ENCODE measurements at places on chromosomes 3 and 15. TPM values are rescaled to one million over a fixed set of nuclear protein-coding genes. Genes with fewer than 3 reads are reported as not detected.
A peak's percentile ranks its signal among the peaks of the same experiment; 100 is the strongest.

DNA sequence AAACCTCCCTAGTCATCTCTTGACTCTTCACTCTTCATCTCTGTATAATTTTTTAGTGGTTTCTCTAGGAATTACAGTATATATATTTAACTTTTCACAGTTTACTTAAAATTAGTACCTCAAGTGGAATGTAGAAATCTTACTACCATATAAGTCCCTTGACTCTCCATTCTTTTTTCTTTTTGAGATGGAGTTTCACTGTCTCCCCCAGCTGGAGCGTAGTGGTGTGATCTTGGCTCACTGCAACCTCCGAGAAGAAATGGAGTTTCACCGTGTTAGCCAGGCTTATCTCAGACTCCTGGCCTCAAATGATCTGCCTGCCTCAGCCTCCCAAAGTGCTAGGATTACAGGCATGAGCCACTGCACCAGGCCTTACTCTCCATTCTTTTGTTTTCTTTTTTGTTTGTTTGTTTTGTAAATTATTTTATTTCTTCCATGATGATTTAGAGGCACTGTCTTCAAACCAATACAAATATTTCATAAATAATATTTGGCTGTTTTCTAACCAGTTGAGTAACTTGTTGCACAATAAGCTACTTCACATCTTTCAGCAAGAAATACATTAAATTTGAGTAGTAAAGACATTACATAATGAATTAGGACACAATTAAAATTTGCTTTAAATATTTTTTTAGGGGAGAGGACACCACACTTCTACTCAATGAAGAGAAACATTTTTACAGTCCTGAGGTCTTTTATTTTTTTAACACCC lies 144.8 kb downstream of the RBPMS2 start:
- DNase-seq: peak; percentile 63

Gene ATP13A5
- total RNA-seq: not detected

Gene IMPG2
- 0.33 TPM for total RNA-seq

- DNase-seq: no peak
Measured at GRCh38 chr3:37992271-37993066, 1.9 kb downstream of the VILL start.

Gene ATP10A
- 12.7 TPM for total RNA-seq

DNA sequence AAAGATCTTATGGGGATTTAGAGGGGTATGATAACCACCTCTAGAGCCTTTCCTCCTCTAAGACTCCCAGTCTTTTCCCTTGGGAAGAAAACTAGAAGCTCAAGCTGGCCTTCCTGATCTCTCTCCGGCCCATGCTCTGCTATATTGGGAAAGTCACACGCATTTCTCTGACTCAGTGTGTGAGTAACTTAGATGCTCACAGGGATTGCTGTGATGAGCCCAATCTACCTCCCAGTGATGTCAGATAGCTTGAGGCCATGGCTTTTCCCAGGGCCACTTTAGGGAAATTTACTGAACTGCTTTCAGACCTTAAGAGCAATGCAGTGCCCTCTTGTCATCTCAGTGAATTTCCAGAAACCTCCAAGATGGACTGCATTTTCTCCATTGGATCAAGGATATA lies 8.6 kb upstream of the ST8SIA2 start:
- DNase-seq: peak; percentile 41

Gene CCRL2
- 0.26 TPM for total RNA-seq

DNA sequence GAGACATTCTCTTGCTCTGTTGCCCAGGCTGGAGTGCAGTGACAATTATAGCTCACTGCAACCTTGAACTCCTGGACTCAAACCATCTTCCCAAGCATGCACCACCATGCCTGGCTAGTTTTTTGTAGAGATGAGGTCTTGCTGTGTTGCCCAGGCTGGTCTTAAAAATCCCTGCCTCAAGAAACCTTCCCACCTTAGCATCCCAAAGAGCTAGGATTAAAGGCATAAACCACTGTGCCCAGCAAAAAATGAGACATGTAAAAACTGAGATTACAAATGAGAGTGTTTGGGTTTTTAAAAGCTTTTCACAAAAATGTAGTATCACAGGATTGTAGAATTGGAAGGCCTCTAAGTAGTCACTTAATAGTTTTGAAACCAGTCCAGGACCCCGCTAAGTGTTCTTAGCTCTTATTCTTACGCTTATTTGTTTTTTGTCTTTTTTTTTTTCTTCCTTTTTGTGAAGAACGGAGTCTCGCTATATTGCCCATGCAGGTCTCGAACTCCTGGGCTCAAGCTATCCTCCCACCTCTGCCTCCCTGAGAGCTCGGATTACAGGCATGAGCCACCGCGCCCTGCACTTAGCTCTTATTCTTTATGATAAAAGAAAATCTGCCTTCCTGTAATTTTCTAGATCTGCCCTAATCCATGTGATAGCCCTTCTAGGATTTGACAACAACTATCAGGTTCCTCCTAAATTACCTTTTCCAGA lies 31.5 kb downstream of the KLHL18 start:
- no peak for DNase-seq

GRCh38 chr3:30729512-30729911 lies 123.1 kb downstream of the TGFBR2 start:
- DNase-seq: no peak

DNA sequence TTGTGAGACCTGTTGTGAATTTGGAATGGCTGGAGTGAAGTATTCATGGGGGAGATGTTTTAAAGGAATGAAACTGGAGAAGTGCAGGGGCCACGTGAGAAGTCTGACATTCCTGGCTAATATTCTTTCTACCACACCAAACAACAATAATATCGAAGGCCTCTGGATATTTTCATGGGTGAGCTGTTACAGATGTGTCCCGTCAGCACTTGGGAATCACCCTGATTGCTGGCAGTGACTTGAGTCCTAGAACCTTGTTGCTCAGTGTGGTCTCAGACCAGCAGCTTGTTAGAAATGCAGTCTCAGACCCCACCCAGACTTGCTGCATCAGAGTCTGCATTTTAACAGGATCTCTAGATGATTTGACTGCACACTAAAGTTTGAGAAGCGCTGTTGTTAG lies 113.8 kb downstream of the ITPR1 start:
- DNase-seq: no peak

Gene HRG
- not detected for total RNA-seq

DNA sequence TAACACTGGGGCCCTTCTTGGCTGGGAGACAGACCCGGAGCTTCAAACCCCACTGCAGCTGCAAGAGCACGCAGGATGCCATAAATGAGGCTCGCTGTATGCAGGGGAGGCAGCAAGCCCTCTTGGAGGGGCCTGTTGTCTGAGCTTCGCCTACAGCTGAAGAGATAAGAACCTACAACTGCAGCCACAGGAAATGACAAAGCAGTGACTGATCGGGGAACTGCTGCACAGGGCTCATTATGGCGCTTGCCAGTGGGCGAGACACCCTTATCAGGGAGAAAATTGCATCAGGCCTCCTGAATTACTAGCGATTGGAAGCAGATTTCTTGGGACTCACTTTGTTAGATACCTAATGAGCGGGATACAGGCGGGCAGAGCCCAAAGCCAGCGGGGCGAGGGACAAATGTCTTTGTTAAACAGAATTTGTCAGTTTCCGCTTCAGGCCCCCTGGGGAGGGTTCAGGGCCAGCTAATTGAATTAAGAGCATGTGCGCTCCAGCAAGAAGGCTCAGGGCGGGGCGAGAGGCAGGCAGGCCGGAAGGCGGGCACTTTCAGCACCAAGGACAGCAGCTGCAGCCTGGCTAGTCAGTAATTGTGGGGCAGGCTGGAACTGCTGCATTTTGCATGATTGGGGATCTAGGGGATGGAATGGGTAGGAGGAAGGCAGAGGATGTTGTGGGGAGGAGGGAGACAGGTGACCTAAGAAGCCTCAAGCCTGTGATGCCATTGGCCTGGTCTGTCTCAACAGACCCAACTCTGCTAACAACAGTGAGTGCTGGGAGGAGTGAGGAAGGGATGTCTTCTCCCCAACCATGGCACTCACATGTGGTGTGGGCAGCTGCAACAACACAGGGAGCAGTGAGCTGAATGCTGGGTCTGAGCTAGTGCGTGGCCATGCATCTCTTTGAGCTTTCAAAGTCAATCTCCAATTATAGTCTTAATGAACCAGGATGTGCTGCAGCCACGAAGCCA lies 55.3 kb downstream of the CCDC33 start:
- DNase-seq: peak; percentile 64

DNA sequence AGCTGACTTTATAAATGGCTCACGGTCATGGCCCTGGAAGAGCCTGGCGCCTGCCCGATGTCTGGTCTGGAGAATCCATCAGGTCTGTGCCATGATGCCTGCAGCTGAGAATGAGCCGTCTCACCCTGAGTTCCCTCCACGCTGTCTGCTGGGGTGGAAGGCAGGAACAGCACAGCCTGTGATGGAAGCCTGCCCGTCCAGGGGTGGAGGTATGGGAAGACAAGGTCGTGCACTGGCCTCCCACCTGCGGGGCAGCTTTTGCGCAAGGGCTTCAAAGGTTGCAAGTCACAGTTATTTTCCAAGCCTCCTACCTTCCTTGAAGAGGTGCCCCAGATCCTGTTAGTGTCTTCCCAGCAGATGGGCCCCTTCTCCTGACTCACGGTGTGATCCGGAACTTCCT lies 275.5 kb downstream of the FAM43A start:
- DNase-seq: no peak

GRCh38 chr3:27910456-27910855 lies 188.3 kb upstream of the EOMES start:
- no peak for DNase-seq

DNA sequence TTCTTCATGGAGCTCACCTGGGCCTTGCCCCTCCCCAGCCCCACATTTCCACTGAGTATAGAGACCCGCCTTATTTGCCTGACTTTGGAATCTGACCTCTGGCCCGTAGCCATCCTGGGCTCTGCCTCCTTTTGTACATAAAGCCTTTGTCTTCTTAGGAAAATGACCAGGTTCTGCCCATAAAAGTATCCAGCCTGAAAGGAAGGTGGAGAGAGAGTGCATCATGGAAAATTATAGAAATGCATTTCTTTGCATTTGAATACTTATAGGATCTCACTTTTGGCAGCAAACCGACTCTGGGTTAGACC lies 3.6 kb upstream of the SH2D7 start:
- DNase-seq: no peak

Gene SLCO2A1
- total RNA-seq: under 0.01 TPM

DNA sequence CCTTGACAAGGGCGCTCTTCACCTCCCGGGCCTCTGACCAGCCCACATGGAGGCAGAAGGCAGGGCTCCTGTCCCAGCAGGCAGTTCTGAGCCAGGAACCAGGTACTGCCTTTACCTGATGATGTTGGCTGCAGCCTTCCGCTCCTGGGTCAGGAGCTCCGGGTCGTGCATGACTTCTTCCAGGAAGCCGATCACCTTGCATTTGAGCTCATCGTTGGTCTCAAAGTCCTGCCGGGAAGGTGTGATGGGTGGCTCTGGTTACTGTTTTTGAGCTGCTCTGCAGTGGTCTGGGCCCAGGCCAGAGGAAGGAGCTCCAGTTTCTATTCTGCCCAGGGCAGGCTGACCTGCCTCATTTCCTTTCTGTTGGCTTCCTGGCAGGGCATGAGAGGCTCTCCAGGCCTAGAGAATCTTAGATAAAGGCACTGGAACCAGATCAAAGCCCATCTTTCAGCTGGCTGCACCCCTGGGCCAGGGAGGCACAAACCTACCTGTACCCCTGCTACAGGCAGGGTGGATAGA lies 53.2 kb upstream of the CTSH start:
- no peak for DNase-seq

- DNase-seq: no peak
Measured at GRCh38 chr3:105515372-105515771, 148.7 kb downstream of the ALCAM start.

GRCh38 chr15:73991260-73991659 lies 835 bp downstream of the STOML1 start:
- peak; percentile 48 for DNase-seq

DNA sequence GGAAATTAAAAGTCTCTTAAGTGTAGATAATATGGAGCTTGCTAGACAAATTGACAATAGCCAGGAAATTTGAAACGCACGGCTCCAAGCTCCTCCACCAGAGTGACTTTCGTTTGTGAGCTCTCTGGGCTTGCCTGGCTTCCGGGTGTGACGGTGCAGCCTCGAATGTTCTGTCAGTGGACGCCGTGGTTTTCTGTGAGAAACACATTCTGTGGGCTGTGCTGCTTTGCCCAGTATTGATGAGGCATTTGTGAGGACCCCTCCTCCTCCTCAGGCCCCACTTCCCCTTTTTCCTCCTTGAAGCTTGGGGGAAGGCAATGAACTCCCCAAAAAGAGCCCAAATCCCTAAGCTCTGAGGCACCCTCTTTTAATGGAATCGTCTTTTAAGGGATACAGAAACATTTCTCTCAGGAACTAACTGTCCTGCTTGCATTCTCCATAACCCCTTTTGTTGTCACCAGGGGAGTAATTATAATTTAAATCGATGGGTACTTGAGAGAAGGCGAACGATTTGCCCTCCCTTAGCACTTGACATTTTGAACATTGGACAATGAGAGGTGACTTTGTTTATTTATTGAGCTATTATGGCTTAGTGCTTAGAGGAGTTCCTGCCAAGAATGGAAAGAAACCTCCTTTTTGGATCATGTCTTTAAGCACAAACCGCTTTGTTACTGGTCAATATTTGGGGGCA lies 40.8 kb downstream of the POLR2M start:
- no peak for DNase-seq

DNA sequence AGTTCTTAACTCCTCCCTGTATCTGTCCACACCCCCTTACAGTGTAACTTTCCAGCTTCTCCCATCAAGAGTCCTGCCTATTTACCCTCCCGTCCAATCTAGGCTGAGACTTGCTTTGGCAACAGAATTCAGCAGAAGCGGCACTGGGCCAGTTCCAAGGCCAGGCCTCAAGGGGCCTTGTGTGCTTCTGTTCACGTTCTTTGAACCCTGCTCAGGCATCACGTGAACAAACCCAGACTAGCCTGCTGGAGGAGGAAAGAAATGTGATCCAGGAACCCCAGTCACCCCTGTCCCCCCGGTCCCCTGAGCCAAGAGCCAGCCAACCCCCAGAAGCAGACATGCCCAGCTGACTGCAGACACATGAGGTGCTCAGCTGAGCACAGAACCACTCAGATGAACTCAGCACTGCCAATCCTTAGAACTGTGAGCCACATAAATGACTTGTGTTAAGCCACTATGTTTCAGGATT lies 76.1 kb upstream of the DCLK3 start:
- DNase-seq: no peak

DNA sequence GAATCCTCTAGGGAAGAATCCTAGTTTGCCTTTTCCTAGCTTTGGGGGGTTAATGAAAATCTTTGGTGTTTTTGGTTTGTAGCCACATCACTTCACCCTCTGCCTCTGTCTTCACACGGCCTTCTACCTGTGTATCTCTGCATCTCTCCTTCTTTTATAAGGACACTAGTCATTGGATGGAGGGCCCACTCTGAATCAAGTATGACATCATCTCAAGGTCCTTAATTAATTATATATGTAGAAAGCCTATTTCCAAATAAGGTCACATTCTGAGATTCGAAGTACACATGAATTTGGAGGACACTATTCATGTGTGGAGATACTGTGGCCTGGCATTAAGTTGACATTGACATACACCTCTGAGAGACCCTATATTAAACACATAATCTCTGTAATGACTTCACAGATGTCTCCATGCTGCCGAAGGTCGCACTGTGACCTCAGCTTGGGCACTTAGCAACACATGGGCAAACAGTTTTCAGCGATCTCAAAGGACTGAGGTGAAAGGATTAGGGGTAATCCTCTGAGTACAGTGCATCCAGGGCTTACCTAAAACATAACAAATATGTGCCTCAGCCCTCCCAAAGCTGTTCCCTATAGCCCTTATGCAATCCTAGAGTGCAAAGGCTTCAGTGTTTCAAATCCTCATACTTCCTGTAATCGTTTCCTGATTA lies 446.0 kb downstream of the FGF12 start:
- no peak for DNase-seq

- DNase-seq: no peak
Measured at GRCh38 chr3:11510356-11510755, 133.4 kb downstream of the VGLL4 start.

GRCh38 chr3:53822331-53822741 lies 23.9 kb downstream of the CHDH start:
- no peak for DNase-seq

Gene CAMK2N2
- not detected for total RNA-seq
